ENCODE measurements at places on chromosomes 2 and 18.

- DNase-seq, result no peak
Observed at GRCh38 chr2:127721978-127722355, 20.7 kb downstream of the SFT2D3 start.

GRCh38 chr2:155905657-155906056 is 426.9 kb downstream of the NR4A2 start:
- DNase-seq, result no peak

GRCh38 chr2:211144078-211144477 is 587.7 kb downstream of the CPS1 start:
- no peak for DNase-seq

- no peak for DNase-seq
Observed at GRCh38 chr2:13681936-13682335, 950.6 kb upstream of the LRATD1 start.

DNA sequence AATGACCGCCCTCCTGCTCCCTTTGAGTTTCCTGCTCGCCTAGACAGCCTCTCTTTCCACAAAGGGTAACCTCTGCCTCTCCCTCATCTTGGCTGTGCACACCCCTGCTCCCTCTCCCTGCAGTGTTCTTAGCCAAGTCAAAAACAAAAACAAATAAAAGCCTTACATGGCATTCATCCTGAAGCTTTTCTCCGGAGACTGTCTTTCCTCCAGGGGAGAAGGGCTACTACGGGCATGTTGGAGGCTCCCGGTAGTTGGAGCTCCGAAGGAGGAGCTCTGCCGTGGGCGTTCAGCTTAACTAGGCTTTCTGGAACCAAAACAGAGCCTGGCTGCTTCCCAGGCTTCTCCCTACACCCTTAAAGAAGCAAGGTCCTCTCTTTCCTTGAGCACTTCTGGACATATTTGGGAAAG is 104.2 kb downstream of the TPGS2 start:
- DNase-seq, result no peak

- DNase-seq, result no peak
Observed at GRCh38 chr2:122216901-122217300, 461.4 kb downstream of the TSN start.

- DNase-seq, result no peak
Observed at GRCh38 chr18:79404567-79404910, 8.8 kb downstream of the NFATC1 start.

DNA sequence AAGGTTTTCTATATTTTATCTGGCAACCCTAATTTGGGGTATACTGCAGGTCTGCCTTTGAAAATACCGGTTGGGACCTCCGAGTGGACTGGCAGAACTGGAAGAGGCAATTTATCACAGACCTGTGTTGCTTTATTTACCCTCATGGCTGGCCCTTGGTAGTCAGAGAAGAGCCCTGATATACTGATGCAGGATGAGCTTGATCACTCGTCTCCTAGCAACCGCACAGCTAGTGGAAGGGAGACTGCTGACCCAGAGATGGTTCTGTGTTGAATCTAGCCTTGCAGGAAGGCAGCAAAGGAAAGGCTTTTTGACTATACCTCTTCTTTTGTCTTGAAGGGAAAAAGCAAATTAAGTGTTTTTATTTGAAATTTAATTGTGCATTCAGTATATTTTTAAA is 154.7 kb downstream of the EML6 start:
- no peak for DNase-seq

DNA sequence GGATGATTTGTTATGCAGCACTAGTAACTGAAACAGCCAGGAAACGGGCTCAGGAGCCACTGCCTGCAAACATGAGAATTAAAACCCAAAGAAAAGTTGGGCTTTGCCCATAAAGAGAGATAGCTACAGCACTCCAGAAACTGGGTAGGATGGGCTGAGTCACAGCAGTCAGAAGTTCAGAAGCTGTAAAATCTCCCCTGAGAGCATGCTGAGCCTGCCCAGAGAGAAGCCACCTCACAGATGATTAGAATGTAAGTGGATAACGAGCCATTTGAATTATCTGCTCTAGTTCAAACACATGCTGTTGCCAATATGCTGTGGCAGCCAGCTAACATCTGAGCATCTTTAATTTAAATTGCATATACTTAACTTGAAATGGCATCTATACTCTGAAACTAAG is 388.1 kb upstream of the ACVR2A start:
- no peak for DNase-seq

DNA sequence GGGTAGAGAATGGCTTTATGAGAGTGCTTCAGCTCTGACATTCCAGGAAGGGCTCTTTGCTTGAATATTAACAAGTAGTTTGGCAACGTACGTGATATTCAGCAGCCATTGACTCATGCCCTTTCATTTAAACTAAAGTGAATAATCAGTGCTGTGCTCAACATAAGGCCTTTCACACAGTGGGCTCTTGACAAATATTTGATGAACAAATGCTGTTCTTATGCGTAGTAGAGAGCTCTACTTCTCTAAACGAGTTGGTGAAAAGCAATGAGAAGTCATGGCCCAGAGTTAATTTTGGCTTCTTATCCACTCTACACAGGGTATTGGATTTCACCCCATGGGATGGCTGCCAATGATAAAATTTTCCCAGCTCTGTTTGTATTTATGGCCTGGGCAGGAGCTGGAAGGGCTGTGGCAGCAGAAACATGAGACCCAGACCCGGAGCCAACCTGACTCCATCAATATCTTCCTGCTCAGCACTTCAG is 338.9 kb downstream of the CCDC85A start:
- DNase-seq, result no peak

DNA sequence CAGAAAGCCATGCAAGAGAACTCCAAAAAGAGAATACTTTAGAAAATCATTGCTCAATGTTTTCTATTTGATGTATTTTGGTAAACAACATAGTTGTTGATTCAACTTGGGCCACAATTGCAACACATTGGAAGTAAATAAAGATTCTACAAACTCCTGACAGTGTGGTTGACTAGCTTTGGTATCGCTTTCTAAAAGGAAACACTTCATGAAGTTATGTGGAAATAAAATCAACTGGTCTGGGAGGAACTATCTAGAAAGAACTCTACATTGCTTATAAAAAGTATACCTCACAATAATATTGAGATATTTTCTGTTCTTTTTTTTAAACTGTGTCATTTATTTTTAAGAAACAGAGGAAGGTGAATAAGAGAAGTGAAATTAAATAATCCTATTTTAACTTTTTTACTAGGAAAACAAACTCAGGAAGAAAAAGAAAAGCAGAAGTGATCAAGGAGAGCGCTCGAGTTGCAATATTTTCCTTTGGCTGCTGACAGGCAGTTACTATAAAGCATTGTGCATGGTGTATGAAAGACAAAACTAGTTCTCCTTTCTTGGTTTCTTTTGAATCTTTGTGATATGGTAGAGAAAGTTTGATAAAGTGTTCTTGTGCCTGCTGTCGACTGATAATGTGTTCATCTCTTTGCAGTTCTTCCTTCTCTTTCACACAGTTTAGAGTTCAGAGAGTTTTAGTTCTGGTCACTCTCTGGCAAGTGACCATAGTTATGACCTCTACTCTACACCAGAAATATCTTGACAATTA is 3.0 kb downstream of the DHRS9 start:
- DNase-seq, result peak; percentile 4

- no peak for DNase-seq
Observed at GRCh38 chr18:45617284-45617683, 2.0 kb downstream of the SLC14A2 start.

DNA sequence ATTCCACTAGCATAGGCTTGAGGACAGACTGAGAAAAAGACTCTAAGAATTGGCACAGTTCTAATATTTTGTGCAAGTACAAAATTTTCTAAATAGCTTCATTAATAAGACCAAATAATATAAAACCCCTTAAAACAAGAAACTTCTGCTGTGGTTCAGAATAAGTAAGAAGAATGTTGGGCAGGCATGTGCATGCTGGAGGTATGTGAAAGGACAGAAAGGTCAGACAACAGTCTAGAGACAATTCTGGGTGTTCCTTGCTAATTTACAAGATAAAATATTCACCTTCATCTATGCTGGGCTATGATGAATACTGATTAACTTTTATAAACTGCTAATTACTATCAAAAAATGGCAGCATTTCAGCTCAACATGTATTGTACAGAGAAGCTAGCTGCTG is 14.9 kb downstream of the CEBPZOS start:
- DNase-seq, result no peak

DNA sequence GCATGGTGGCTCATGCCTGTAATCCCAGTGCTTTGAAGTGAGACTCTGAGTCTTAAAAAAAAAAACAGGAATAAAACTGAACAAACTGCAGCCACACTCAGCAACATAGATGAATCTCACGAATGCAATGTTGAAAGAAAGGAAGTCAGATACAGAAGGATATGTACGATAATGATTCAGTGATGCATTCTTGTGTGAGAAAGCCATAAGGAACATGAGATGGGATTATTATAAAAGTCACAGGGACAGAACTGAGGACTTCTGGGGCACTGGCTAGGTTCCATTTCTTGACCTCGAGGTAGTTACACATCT is 56.9 kb upstream of the SMAD2 start:
- DNase-seq, result no peak

GRCh38 chr2:240948905-240949790 is 43.0 kb downstream of the CROCC2 start:
- no peak for DNase-seq

All from hematopoietic multipotent progenitor cell treated with erythropoietin and hydrocortisone succinate and interleukin-3 and kit ligand, for 15 days (in vitro differentiated cells).